NCI-H187 treated with DMSO at 0.1 percent for 48 hours (cell line): ENCODE measurements at places on chromosomes 11 and 22.

GRCh38 chr11:1784761-1785650, 21.3 kb upstream of the CTSD start:
- no peak for DNase-seq

GRCh38 chr11:70662691-70663098, 264.4 kb downstream of the CTTN start:
- DNase-seq: no peak

DNA sequence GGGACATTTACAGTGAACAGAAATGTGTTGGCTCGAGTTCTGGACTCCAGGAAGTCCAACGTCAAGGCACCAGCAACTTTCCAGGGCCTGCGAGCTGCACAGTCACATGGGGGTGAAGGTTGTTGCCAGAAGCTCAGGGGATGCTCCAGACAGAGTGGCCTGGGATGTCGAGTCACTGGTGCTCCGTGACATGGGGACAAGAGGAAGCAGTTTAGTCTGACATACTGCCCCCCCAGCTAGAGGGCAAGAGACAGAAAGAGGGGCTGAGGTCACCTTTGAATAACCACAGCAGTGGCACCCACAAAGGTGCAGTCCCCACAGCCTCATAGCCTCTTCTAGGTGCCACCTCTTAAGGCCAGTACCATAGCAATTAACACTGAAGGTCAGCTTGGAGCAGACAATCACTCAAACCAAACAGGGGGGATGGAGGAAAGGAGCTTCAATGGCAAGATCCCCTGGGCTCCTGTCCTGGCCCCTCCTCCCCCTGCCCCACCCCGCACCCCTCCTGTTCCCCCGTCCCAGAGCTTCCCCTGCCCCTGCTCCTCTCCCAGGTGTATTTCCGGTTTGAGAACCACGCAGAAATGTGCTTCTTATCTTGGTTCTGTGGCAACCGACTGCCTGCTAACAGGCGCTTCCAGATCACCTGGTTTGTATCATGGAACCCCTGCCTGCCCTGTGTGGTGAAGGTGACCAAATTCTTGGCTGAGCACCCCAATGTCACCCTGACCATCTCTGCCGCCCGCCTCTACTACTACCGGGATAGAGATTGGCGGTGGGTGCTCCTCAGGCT, 3.8 kb downstream of the APOBEC3D start:
- DNase-seq: no peak

- no peak for DNase-seq
Observed at GRCh38 chr11:933142-933851, 7.6 kb downstream of the AP2A2 start.

DNA sequence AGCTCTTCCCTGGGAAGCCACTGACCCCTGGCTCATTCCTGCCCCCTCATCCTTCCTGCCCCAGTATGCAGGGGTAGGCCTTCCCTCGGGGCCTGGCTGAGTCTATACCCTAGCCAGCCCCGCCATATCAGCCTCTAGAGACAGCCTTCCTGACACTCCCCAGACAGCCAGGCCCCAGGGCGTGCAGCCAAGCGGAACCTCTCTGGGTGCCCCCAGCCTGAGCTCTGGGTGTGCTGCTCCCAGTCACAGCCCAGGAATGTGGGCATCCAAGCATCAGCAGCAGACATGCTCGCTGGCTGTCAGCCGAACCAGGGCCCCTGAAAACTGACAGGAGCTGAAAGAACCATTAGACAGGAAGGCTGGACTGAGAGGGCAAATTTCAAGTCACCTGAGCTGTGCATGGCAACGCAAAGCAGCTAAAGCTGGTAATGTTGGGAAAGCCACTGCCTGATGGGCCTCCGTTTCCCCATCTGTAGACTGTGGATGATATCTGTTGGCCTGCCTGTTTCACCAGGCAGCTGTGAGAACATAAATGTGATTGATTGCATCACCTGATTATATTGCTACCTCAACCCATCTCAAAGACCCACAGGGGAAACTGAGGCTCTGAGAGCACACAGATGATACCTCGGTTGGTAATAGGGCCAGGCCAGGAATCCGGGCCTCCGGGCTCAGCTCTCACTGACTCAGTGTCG, 93.2 kb downstream of the LRRC32 start:
- DNase-seq: no peak
